ENCODE measurements at places on chromosomes 1 and 21.

- DNase-seq = no peak
Measured at GRCh38 chr1:204370176-204370575, 10.4 kb upstream of the PLEKHA6 start.

- no peak for DNase-seq
Measured at GRCh38 chr1:201511941-201512539, 5.1 kb upstream of the CSRP1 start.

DNA sequence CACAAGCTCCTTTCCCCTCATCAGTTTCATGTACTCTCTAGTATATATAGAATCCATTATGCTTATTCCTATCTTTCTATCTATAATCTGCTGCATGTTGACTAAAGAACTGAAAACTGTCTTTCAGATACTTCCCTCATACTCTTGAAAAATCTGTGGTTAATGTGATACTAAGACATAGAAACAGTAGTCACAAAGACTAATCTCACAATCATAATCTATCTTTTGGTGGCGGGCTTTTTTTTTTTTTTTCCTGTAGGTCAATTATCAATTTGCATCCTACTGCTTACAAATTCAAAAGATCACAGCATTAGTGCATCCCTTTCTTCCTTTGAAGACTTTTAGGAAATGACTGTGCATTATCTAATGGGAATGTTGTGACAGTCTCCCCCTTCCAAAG is 4.7 kb downstream of the UBR4 start:
- no peak for DNase-seq

DNA sequence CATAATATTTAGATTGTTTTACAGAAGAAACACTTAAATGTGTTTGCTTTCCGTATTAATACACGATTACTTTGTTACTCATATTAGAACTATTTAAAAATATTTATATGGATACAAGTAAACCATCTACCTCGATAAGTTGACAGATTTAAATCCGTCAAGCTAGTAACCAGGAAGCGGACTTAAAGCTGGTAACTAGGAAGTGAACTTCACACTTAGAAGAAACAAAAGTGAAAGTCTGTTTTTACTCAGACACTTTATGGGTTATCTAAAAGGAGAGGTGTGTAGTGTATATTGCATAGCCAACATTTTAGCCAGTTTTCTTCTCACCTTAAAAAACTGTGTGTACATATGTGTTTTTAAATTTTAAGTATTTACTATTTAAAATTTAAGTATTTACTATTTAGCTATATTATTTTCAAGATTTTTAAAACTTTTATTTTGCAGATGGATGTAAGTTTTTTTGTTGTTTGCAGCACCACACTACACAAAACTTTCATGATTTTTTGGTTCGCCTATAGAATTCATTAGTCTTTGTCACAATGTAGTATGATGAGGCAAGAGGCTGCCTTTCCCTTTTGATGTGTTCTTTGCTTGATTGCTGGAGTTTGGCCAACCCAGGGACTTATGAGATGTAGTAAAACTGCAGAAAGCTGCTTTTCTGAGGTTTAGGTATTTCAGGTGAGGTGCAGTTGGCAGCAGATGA is 2.7 kb downstream of the USP25 start:
- DNase-seq = peak; percentile 74

GRCh38 chr21:38822778-38823238 is 17.1 kb downstream of the ETS2 start:
- DNase-seq = no peak

- DNase-seq = peak; percentile 24
Measured at GRCh38 chr1:231039161-231040018, 664 bp downstream of the FAM89A start.

DNA sequence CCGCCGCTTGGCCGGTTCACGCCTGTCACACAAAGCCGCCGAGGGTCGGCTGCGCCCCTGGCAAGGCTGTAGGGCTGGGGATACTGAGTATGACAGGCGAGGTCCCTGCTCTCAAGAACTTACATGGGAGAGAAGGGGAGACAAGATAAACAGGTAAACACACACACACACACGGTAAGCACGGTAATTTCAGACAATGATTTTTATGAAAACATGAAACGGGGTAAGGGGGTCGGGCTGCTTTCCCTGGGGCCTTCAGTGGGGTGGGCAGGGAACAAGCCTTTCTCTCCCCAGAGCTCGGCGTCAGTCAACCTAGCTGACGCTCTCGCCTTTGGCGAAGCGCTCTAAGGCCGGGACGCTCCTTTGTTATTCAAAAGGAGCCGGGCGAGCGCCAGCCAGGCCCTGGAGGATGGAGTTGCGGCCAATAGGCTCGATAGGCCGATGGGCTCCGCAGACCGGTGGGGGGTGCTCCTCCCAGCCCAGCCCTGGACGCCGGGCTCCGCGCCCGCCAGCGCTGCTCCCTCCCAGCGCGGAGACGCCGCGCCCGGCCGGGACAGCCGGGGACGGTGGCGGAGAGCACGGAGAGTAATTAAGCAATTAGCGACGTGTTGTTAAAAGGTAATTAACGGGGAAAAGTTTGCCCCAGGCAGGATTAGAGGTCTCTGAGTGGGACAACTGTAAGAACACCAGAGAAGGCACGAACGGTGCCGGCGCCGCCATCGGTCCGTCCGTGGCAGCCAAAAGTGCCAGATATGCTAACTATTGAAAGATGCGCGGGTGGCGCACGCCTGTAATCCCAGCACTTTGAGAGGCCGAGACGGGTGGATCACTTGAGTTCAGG is 950 bp upstream of the INKA2 start:
- peak; percentile 28 for DNase-seq

- DNase-seq = no peak
Measured at GRCh38 chr1:169261884-169262283, 105.7 kb downstream of the NME7 start.

DNA sequence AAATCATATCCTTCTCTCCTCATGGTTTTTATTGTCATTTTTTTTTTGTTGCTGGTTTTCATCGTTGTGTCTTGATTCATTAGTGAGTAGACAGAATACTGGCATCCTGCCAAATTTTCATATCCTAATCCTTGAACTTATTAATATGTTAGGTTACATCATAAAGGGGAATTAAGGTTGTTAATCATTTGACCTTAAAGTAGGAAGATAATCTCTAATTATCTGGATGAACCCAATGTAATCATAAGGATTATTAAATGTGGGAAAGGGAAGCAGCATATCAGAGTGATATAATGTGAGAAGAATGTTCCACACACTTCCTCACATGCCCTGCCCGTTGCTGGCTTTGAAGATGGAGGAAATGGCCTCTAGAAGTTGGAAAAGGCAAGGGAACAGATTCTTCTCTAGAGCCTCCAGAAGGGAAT is 299.7 kb downstream of the HMCN1 start:
- DNase-seq = no peak

DNA sequence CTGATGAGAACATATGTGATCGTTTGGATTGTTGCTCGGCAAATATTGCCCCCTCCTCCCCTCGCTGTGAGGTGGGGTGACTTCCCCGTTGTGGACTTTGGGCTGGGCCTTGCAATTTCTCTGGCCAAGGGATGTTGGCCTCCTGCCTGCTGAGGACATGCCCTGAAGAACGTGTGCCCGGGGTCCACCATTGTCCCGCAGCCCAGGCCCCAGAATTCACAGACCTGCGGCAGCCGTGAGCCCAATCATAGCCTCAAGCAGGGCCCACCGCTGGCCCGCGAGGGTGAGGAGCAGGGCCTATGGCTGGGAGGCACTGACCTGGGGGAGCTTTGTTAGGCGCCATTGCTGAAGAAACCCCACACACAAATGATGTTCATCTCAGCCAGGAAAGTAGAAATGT is 58.3 kb upstream of the ACTRT2 start:
- DNase-seq = no peak

DNA sequence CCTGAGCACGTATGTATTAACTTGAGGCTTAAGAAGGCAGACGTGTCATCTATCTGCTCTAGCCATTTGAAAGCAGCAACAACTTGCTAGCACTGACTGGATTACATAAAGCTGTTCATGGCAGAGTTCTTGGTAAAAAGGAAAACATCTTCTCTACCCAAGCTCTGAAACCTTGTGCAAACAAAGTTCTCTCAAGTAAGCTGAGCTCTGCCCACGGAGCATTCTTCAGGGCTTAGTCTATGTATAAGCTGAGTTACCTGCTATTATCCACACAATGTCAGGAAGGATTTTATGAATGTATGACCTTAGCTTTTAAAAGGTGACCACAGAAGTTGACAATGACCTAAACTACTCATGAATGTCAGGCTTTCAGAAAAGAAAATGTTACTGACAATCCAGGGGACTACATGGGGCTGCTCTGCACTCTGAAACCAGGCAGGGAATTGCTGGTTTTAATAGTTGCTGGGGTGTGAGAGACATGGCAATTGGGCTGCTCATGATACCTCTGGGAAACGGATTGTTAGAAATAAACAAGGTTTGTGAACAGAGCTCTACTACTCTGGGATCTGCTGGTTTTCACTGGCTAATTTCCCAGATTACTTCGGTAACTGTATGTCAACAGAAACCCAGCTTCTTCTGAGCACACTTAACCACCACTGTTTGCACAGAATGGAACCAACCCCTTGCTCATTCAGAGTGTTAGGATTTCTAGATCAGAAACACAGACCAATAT is 29.6 kb upstream of the CCN1 start:
- DNase-seq = no peak

DNA sequence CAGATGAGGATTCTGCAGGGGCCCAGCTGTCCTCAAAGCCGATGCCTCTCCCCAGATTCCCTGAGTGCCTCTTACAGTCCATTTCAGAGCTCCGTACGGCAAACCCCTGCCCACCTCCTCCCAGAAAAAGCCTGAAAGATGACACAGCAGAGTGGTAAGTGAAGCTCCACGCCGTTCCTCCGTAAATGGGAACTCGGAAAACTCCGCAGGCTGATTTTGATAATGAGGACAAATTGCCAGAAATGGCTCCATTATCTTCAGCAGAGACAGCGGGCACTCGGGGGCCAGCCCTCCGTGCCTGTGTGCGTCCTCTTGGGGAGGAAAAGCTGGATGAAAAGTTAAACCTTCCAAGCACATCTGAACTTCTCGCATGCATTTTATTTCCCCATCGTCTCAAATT is 81.1 kb downstream of the NPHP4 start:
- DNase-seq = no peak

GRCh38 chr1:236608930-236609726 is 4.8 kb upstream of the HEATR1 start:
- DNase-seq = peak; percentile 33

- no peak for DNase-seq
Measured at GRCh38 chr1:3244025-3244926, 175.3 kb downstream of the PRDM16 start.

DNA sequence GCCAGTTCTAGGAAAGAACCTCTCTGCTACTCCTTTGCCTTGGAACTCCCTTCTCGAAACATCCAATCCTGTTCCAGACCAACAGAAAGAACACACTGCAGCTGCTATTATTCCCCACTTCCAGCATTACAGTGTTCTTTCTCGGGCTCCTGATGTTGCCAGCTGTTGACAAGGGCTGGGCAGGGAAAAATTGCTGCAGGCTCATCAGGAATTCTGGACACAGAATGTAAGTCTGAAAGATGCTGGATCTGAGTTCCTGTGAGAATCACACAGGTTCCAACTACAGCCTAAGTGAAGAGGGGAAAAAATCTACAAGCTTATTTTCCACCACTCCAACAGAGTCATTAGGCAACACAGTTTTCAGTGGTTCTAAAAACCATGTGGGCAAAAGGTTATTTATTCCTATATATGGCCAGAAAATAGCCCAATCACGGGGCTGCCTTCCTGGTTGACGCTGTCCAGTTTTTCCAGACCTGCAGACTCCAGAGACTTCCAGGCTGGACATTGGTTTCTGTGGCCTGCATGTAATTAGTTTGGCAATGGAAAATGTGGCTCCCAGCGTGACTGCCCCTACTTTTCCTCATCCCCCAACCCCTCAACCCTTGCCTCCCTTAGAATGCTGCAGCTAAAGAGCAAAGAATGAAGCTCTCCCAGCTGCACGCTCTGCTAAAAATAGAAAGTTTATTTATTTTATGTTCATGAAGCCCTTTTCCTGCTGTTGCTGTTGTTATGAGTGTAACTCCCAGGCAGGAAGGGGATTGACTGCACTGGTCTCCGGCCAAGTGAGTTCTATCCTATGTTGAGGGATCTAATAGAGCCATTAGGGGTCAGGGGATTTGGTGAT is 8.3 kb upstream of the KIAA0040 start:
- no peak for DNase-seq

DNA sequence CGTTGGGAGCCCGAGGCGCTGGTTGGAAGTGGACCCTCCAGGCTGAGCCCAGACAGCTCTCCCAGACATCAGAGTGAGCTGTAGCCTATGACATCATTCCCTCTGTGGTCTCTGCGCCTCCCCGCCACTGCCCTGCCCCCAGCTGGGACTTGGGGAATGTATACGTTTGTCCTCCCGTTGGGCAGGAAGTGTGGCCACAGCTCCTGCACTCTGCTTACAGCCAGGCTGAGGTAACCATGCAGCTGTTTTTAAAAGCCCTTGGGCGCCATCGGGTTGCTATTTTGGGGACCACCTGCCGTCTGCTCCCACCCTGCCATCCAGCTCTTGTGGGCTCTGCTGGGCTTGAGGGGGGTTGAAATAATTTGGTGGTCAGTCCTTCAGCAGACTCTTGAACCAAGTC is 7.8 kb downstream of the VASH2 start:
- no peak for DNase-seq

- no peak for DNase-seq
Measured at GRCh38 chr1:240014051-240014450, 77.6 kb upstream of the FMN2 start.

- no peak for DNase-seq
Measured at GRCh38 chr1:24315391-24315790, 3.8 kb upstream of the GRHL3 start.

DNA sequence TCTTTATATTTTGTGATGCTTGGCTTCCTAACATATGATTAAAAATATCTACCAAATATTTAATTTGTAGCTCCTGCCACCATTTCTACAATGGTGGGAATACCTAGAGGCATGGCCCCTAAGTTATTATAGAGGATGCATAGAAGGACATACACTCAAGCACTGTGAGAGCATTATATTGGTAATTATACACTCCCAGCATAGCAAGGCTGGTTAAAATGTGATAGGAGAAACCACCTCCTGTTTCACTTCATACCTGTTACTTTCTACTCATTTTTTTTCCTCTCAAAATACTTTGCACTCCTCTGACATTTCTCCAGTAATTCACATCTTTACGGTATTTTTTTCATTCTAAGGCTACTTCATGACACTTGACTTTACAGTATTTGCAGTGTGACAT is 92.9 kb downstream of the HS2ST1 start:
- no peak for DNase-seq

DNA sequence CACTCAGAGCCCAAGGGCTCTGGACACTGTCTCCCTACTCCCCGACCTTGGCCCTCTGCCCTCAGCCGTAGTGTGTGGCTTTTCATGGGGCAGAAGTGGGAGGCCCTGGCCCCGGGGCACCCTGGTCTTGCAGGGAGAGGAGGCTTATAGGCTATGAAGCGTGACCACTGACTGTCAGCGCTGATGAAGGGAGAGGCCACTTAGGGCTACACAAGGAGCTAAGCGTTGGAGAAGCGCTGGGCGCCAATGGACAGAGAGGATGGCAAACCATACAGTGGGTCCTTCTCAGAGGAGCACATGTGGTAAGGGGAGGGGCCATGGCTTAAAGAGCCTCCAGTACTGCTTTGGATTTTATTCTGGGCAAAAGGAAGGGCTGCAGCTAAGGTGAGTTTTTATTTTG is 7.9 kb downstream of the CRABP2 start:
- no peak for DNase-seq
